ENCODE measurements at places on chromosomes 5 and 9.
A peak's percentile ranks its signal among the peaks of the same experiment; 100 is the strongest.

GRCh38 chr9:13688990-13689600 lies 409.6 kb upstream of the MPDZ start:
- DNase-seq = peak; percentile 18

DNA sequence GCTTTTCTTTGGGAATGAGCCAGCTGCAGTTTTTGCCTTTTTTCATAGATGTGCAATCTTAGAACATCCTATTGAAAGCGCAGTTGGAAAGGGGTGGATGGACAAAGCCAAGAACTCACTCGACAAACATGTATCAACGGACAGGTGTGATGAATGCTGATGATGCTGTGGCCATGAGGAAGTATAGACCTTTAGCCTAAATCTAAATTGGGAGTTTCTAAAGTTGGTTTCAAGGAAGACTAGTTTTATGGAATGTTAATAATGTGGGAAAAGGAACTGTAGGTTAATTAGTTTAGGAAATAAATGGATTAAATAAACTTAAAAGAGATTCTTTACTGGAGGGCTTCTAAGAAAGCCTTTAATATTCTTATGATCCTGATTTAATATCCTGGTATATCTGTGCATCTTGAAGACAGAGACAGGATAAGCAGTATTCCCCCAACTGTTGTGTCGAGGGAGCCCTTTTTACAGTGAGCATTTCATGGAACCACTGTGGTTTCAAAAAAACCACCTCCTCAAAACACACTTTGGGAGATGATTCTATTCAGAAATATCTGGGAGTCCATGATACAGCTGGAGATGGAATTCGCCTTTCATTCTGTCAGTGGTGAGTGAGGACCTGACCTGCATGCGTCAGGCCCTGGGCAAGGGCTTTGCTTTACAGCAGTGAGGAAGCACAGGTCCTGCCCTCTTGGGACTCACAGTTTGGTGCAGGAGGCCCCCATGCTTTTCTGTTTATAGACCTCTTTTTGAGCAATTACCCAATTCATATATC lies 82.6 kb downstream of the AOPEP start:
- no peak for DNase-seq

DNA sequence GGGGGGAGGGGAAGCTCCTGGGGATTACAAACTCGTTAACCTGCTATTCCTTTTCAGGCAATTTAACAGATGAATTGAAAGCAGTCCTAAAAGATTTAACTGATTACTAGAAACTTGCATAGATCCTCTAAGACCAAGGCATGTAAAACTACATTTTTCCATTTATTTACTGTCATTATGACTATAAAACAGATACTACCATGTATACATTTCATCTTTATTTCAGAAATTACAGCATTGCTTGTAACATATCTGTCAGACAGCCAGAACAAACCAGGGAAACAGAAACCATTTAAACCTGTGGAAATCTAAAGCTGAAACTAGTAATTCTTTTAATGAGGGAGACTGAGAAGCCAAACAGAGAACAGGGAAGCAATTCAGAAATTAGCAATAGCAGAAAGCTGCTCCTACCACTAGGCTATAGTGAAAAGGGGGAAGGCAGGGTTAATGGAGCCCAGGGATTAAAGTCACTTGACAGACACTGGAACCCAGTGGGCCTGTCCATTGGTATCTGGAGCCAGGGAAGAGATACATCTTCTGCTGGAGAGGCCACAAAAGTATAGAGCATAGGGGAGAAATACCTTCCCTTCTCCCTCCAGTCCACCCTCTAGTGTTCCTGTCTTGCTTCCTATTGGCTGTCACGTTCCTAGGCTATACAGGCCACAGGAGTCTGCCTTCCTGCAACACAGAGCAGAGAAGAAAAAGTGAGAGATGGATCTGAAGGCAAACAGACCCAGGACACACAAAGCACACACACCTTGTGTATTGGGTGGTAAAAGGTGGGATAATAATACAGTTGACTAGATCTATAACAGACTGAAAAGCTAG lies 33.8 kb downstream of the PDCD1LG2 start:
- no peak for DNase-seq

- DNase-seq = no peak
These were observed 33.5 kb downstream of the ELL2 start for GRCh38 chr5:95927927-95928723.

- DNase-seq = no peak
These were observed 14.3 kb upstream of the DAB2IP start for GRCh38 chr9:121636978-121637712.

- DNase-seq = no peak
These were observed 5.0 kb downstream of the PPARGC1B start for GRCh38 chr5:149735066-149735465.

DNA sequence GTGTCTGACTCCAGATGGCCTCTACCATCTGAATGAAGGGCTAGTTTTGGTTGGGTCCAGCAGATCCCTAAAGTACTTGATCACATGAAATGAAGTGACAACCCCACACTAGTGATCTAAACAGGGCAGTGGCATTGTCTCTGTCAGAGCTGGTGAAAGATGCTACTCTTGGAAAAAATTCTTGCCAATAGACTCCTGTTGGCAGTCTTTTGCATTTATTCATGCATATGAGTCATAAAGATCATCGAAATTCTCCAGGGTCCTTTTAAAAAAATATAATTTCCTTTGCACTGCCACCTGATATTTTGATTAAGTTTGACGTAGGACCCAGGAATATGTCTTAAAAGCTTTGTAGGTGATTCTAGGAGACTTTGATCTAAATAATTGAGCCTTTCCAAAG lies 135.1 kb upstream of the ELL2 start:
- DNase-seq = no peak

- DNase-seq = no peak
These were observed 190.1 kb downstream of the PAX5 start for GRCh38 chr9:36843964-36844363.

All from RKO (cell line).